Stimulated activated CD4-positive, alpha-beta T cell treated with anti-CD3 and anti-CD28 coated beads, TNF-alpha, amount 100 ng/mL, for 48 hours (primary cell): ENCODE measurements at places on chromosomes 5 and 9.
A peak's percentile ranks its signal among the peaks of the same experiment; 100 is the strongest.

DNA sequence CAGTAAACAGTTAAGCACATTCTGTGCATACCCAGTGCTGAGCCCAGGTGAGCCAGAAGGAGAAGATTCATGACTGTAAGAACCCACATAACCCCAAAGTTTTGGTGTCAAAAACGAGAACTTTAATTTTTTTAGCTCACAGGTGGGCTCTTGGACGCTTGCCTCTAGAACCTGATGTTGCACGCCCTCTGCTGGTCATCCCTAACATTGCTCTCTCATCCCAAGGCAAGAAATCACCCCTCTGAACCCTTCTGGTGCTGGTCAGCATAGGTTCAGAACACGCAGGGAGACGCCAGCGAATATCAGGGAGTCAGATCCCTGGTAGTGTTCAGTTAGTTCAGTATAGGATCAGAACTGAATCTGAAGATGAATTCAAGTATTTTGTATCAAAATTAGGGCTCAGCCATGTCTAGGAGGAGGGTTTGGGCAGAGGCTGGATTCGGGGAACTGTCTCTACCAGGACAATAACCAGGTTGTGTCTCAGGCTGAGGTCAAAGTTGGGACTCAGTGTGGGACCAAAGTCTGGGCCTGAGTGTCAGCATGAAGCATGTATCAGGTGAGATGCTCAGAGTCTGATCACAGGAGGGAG, 4.1 kb upstream of the DNAJB5 start:
- no peak for DNase-seq

- no peak for DNase-seq
Observed at GRCh38 chr9:88583901-88584596, 49.1 kb downstream of the NXNL2 start.

- DNase-seq: no peak
Observed at GRCh38 chr9:93667627-93668026, 91.2 kb downstream of the PHF2 start.

- DNase-seq: peak; percentile 85
Observed at GRCh38 chr9:37027582-37028419, 6.3 kb downstream of the PAX5 start.

- no peak for DNase-seq
Observed at GRCh38 chr9:7266911-7267595, 509.3 kb downstream of the KDM4C start.

DNA sequence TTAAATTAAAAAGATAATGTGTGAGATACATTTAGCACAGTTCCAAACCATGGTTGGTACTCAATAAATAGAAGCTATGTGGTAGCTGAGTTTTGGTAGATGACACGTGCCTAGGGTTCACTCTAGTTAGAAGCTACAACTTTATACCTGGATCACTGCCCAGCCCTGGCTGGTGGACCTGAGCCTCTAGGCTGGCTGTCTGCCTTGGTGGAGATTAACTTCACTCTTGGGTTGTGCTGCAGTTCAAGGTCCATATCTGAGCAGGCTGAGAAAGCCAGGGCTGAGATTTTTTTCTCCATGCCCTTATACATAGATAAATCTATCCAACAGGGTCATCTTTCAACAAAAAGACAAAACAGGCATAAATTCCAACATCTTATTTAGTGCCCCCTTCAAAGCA, 44.6 kb upstream of the SPDL1 start:
- DNase-seq: no peak

DNA sequence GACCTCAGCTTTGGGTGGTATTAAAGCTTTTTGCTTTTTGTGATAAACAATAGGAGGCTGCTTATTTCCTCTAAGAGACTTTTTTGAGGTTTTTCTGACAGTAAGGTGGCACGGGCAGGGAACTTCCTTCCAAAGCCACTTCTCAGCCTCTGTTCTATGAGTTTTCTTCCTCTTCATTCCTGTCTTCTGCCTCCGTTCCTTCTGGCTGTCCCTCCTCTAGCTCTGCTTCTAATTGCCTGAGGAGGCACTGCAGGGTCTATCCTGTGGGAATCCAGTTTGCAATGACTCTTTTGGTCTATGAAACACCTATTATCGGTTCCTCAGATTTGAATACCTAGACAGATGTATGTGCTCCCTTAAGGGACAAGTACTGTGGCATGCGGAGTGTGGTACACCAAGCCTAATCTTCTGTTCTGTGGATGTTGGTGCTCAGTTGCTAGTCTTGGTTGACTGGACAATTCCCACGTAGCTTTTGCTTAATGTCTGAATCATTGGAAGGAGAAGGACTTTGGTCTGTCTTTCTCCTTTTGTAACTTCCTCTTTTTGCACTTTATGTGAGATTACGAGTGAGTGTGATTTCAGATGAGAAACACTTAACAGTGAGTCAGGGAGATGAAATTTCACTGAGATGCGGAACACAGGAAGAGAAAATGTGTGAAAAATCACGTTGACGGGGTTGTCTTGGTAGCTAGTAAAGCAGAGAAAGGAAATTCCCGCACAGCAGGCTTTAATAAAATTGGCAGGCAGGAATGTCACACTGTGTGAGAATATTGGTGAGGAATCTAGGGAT, 305.2 kb downstream of the EFNA5 start:
- no peak for DNase-seq

GRCh38 chr5:10567781-10568321, 4.0 kb downstream of the ANKRD33B start:
- DNase-seq: no peak

GRCh38 chr9:22446950-22447617, 460 bp downstream of the DMRTA1 start:
- DNase-seq: no peak
